ENCODE measurements at places on chromosomes 2 and 18.

DNA sequence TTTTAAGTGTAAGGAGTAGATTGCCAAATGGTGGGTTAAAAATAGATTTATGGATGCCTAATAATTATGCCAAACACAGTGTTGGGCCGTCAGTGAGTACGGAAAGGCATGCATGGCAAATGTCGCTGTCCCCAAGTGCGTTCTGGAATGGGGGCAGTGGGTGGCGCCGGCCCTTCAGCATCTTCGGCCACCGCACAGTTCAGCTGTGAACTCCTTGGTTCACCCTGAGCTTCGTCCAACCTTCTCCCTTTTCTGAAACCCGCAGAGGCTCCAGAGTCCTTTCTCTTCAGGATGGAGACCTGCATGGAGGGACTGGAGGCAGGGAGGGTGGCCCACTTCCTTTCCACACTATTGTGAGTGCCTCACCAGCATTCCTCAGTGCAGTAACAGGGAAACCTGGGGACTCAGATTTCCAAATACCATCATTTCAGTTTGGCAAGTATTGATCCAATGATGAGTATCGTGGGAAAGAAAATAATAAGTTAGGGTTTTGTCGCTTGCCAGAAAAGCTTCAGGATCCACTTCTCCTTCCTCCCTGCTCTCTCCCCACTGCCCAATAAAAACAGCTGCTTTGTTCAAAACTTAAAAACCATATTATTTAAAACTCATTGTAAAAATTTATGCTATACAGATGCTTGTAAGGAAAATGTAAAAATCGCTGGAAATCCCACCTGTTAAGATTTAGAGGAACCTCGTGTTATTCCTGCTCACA is 74.6 kb upstream of the TXNDC2 start:
- DNase-seq, result no peak

GRCh38 chr2:69561101-69561500 is 82.4 kb downstream of the AAK1 start:
- DNase-seq, result no peak

- no peak for DNase-seq
These were observed 39.3 kb downstream of the GDF7 start for GRCh38 chr2:20706217-20706616.

GRCh38 chr18:55763298-55763697 is 175.3 kb upstream of the TCF4 start:
- no peak for DNase-seq

- no peak for DNase-seq
These were observed 2.4 kb upstream of the NTSR2 start for GRCh38 chr2:11672407-11672806.

GRCh38 chr18:68480196-68480595 is 234.7 kb downstream of the TMX3 start:
- no peak for DNase-seq

DNA sequence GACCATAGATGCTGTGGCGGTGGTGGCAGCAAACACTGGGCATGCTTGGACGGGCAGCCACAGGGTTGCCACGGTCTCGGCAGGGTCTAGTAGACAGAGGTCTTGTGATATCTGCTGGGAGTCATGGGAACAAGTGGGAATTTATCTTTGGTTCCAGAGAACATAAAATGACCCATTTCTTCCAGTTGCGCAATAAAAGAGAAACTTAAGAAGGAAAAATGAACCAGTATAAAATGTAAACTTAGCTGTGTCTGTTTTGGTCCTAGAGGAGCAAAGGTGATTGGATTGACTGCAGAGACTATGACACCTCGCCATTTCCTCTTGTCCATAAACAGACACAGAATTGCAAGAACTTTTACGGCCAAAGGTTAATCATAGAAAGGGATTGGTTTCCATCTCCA is 132.6 kb upstream of the RBBP8 start:
- no peak for DNase-seq
